Pancreas (tissue), 10 donors: ENCODE measurements at places on chromosomes 13 and 19. TPM values are rescaled to one million over a fixed set of nuclear protein-coding genes. Genes with fewer than 3 reads are reported as not detected.

The ZFR2 gene
- polyA plus RNA-seq, result 3.1 TPM

The ZNF99 gene
- not detected for polyA plus RNA-seq

The DAND5 gene
- 0.16 TPM for polyA plus RNA-seq

The ADGRL1 gene
- 10.1 TPM for polyA plus RNA-seq

The TRAPPC6A gene
- 37.9 TPM for polyA plus RNA-seq

The ZNF491 gene
- 1.1 TPM for polyA plus RNA-seq

The STX10 gene
- polyA plus RNA-seq, result 61.4 TPM

GRCh38 chr19:35005256-35005977 is 5.3 kb downstream of the GRAMD1A start:
- DNase-seq, result peak; percentile 31

DNA sequence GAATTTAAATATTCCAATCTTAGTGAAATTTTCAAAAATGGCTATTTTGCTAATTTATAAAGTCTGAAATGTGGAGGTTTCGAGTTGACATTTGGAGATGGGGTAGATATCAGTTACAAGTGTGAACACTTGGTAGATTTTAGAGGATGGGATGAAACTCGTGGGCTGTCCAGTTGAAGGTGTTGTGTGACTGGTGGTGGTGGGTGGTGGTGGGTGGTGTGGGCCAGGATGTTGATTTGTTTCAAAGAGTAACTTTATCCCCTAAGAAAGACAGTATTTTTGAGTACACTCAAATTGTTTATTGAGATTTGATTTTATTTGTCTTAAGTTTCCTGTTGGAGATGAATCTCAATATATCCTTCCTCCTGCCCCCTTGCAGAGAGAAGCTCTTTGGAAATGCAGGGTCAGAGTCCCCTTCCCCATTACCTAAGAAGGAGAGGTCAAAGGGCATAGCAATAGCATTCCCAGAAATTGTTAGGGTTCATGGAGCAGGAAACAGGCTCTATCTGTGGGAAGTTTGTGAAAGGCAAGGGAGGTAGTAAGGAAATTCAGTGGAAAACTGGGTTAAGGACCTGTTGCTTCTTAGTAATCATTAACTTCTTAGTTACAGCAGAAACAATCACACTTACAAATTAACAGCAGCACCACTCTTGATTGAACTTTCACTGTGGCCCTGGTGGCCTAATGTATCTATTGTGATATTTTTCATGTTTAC is 133.6 kb upstream of the RNF113B start:
- no peak for DNase-seq

GRCh38 chr19:10010247-10010691 is at the start of gene COL5A3:
TSS of gene COL5A3 (minus strand) at chr19:10010504. CDS start at chr19:10010385, 119 bp downstream.
- no peak for DNase-seq

DNA sequence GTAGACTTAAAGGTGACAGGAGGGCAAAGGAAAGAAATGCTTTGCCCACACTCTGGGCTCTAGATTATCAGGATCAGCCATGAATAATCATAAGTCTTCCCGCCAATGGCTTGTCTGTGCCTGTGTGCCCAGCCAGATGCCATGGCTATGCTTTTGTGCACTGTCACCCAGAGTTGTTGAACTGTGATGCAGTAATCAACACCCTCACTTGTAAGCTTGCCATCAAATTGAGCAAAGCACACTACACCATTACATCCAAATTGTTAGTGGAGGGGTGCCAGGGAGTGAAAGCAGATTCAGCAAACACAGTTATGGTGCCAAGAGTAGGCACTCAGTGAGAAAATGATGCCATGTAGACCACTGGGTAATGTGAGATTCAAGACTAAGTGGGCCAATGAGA is 845.3 kb upstream of the MIR17HG start:
- DNase-seq, result no peak

DNA sequence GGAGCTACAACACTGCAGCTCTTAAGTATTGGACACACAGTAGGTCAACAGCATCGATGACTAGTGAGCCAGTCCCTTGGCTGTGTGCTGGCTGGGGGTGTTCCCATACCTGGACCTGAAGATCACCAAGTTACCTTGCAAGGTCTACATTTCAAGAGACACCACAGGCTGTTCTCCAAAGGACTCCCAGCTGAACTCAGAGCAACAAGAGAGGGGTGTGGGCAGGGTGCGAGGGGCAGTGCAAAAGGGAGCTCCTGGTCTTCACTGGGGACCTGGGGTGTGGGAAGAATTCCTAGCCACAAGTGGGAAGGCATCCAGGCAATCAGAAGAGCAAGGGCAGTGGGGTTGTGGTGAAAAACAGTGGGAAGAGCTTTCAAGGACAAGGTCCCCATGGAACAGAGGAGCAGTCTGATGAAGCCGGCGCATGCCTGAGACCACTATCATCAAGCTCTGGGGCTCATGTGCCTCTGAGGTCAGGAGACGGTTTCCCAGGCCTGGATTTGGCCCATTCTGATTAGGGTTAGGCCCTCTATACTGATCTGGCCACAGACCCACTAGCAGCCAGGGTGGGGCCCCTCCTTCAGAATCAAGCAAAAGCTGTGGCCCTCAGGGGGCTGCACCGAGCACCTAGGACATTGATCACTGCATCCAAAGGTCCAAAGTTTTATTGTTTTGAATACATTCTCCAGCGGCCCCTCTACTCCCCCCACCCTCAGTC is 4.7 kb upstream of the GSK3A start:
- DNase-seq, result no peak

- no peak for DNase-seq
These were observed 6.5 kb downstream of the ZSCAN5B start for GRCh38 chr19:56191115-56191514.

DNA sequence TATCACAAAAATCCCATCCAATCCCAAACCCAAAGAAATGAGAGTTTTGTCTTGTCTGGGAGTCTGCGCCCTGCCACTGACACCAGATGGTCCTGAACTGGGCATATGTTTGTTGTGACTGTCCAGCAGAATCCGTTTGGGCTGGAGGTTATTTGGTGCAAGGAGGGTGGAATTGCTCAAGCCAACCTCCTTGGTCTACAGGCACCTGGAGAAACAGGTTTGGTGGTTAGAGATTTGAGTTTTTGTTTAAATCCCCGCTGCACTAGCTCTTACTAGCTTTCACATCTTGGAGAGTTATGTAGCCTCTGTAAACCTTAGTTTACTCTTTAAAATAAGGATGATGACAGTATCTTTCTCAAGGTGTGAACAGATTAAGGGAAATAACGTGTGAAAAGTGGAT is 101.7 kb downstream of the SLC7A1 start:
- DNase-seq, result no peak

- no peak for DNase-seq
These were observed 3.2 kb upstream of the EBPL start for GRCh38 chr13:49694446-49694845.

GRCh38 chr13:43058318-43058674 is 34.9 kb downstream of the DNAJC15 start:
- DNase-seq, result no peak

GRCh38 chr19:17235971-17236777 is 9.5 kb downstream of the NR2F6 start:
- DNase-seq, result no peak

- DNase-seq, result no peak
These were observed 24.5 kb downstream of the RDH8 start for GRCh38 chr19:10037809-10038208.

- DNase-seq, result no peak
These were observed 793 bp upstream of the SBK2 start for GRCh38 chr19:55537741-55538111.

DNA sequence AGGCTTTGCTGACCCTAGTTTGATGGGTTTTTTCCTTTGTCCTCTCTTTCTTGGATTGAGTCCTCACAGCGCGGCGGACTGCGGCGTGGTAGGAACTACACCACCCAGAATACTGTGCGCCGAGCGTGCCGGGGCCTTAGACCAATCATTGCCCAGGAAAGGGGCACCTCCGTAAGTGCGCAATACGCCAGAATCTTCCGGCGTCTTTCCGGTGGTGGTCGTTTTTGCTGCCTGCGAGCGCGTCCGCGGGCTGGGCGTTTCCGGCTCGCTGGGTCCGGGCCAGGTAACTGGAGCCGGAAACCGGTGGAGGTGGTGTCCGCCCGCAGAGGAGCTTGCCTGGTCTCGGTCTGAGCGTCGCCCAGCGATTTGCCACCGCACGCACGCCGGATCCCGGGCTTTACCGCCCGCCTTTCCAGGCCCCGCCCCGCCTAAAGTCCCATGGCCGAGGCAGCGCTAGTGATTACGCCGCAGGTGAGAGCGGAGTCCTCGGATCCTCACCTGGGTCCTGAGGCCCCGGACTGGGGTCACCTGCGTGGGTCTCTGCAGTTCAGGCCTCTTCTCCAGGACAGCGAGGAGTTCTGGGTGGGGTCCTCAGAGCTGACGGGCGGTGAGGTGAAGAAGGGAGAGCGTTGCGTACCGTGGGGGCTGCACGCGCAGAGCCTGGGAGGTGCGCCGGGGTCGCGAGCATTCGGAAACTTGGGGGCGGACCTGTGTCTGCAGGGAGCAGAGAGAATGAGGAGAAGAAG is at the start of gene ZNF549:
ZNF549 (plus strand) TSS at position 221 of the 746 bp plus-strand sequence; CDS start at position 439, 218 bp downstream.
- peak; percentile 90 for DNase-seq

DNA sequence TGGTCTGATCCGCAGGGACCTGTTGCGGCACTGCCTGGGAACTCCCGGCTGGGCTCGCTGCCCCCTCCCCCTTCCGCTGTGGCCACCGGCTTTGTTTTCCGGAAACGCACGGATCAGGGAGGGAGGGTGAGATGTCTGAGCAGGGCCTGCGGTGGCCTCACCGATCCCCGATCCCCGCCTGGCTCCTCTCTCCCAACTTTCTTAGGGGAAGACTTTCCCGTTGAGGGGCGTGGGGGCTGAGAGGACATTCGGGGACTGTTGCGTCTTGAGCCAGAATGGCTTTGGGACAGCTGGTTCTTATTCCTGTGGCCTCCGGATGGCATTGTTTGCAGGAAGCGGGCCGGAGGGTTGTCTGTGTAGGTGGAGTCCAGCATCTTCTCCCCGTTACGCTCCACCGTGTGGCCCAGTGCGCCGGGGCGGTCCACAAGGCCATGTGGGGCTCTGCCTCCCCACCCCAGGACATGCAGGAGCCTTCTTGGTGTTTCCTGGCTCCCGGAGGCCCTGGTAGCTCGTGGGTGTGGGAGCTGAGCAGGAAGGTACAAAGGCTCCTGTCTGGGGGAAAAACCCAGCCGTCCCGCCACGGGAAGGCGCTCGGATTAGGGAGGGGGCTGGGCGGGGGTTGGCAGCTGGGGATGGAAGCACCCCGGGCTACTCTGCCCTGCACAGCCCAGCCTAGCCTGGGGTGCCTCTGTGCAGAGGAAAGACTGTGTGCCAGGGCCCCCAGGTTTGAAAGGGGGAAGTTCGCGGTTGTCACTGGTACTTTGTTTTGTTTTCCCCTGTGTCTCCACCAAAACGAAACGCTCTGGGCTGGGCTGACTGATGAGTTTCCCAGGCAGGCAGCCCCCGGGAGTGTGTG is 1.3 kb downstream of the CSNK1G2 start:
- DNase-seq, result peak; percentile 76

DNA sequence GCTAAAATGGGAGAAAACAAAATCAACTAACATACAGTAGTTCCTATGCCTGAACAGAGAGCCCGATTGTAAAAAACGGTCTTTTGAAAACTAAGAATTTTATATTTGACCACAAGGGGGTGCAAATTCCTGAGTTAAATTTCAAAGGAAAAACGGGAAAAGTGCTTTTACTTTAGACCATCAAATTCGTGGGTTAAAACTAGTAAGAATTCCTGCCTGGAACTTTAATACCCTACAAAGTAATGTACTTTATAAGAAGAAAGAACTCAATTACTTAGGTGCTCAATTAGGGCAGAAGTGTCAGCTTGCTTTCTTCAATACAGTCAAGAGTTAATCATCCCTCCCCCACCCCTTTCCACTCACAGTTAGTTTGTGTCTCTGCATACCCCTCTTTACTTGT is 69.8 kb downstream of the KCNRG start:
- DNase-seq, result no peak

DNA sequence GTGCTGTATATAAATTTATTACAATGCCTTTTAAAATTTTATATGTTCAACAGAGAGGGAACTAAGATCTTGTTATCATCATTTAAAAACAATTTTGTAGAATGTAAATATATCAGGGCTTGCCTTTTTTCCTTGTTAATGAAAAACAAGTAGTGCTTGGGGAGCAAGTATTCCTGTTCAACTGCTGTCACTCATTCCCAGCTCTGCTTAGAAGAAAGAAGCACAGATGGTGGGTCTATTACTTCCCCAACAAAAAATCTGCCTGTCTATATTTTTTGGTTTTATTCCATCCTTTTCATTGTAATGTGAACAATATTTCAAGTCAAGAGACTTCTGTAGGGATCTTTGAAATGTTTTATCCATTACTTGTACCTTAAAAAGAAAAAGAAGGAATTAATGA is 503.9 kb downstream of the GPC5 start:
- DNase-seq, result no peak

GRCh38 chr19:1122972-1123363 is 19.2 kb downstream of the GPX4 start:
- peak; percentile 85 for DNase-seq

DNA sequence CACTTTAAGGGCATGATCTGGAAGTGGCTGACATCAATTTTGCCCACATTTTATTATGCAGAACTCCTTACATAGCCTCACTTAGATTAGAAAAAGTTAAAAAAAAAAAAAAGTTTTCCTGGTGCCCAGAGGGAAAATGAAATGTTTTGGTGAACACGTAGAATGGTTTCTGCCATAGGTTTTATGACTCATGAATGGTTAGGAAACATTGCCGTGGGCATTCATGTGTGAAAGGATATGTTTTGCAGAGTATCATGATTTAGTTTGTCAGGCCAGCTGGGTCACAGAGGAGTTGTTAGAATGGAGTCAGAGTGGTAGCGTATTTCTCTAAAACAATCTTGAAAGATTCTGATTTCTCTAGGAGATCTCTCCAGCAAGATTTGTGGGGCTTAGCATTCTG is 133.8 kb downstream of the MRPL57 start:
- no peak for DNase-seq

DNA sequence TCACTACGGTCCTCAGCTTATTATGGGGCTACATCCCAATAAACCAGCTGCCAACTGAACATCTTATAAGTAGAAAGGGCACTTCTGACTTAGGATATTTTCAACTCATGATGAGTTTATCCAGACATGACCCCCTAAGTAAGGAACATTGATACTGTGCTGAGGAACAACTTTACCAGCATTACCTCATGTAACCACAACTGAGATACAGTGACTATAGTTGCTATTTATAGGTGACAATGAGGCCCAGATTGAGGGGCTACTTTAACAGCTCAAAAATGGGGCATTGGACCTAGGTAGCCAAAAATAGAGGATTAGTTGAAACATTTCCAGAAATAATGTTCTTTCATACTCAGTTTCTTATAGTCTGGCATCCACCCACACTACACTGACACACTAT is 26.8 kb downstream of the SKA3 start:
- no peak for DNase-seq

DNA sequence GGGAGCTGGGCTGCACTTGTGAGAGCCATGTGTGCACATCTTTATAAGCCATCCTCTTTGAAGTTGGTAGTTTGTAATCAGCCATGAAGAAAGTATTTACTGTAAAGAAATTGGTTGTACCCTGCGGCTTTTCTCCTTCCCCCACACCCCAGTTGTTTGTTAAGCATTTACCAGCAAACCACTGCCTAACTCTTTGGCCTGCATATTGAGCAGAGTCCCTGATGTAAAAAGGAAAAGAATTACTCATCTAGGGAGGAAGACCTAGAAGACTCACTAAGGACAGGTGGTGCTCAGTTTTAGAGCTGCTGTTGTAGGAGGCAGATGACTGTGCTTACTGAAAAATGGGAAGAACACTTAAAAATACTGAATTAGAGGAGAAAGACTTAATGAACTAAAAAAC is 245.3 kb downstream of the PCCA start:
- no peak for DNase-seq

GRCh38 chr19:43581467-43581866 is 5.9 kb downstream of the PINLYP start:
- DNase-seq, result no peak

- DNase-seq, result no peak
These were observed 203.4 kb downstream of the NDFIP2 start for GRCh38 chr13:79684371-79684770.

GRCh38 chr13:51457086-51457815 is 4.4 kb upstream of the INTS6 start:
- no peak for DNase-seq
